ENCODE measurements at places on chromosomes 6 and 20.

DNA sequence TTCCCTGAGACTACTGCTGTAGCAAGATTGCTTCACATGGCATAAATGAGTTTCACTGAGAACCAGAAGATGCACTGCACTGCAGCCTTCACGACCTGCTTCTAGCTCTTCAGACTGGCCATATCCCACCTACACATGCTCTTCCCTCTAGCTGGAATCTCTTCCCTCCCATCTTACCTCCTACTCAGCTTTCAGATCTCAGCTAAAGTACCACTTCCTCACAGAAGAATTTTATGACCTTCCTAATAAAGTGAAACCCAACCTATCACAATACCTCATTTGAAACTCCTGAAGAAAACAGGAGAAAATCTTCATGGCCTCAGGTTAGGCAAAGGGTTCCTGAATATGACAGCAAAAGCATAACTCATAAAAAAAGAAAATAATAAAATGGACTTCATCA is 99.9 kb downstream of the DTNBP1 start:
- no peak for DNase-seq

- no peak for DNase-seq
Measured at GRCh38 chr6:167329014-167329413, 4.1 kb downstream of the TTLL2 start.

- no peak for DNase-seq
Measured at GRCh38 chr20:50048420-50049166, 64.4 kb downstream of the UBE2V1 start.

- no peak for DNase-seq
Measured at GRCh38 chr6:154916857-154917256, 78.3 kb upstream of the TIAM2 start.

DNA sequence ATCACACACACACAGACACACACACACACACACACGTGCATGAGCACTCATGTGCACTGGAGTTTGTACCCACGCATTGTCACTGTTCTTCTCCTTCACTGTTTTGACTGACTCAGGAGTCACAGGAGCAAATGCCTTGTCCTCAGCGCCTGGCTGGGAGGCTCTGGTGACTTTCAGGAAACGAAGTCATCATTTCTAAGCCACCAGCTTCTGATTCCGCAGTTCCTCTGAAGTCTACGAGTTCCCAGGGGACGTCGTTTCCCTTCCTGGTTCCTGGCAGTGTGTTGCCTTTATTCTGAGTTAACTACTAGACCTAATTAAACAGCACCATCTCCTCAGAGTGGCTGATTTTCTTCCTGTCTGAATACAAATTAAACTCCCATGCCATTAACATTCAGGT is 82.2 kb upstream of the PMEPA1 start:
- DNase-seq, result no peak

DNA sequence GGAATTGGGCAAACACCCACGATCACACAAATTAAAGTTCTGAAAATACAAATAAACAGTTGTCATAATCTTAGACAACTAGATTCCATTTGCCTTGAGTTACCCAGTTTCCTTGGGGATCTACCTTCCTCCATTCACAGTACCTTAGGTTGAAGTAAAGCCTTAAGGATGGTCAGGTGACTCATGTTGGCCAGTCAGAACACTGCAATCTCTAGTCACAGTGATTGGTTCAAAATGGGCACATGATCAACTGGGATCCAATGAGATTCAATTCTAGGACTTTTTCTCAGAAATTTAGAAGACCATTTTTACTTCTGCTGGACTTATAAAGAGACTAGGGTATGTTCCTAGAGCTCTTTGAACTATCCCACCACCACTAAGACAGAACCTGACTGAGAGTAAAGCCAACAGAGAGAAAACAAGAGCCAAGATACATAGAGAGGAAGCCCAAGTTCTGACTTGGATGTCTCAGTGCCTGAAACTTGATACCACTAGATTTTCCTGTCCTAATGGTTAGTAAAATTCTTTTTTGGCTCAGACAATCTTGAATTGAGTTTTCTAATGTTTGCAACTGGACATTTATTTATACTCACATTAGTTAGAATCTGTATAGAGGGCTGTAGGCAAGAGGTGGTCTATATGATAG is 8.6 kb upstream of the CLIC5 start:
- DNase-seq, result no peak

- DNase-seq, result no peak
Measured at GRCh38 chr6:100311707-100312251, 152.9 kb downstream of the SIM1 start.

GRCh38 chr20:51327251-51327841 is 215.2 kb downstream of the NFATC2 start:
- no peak for DNase-seq

DNA sequence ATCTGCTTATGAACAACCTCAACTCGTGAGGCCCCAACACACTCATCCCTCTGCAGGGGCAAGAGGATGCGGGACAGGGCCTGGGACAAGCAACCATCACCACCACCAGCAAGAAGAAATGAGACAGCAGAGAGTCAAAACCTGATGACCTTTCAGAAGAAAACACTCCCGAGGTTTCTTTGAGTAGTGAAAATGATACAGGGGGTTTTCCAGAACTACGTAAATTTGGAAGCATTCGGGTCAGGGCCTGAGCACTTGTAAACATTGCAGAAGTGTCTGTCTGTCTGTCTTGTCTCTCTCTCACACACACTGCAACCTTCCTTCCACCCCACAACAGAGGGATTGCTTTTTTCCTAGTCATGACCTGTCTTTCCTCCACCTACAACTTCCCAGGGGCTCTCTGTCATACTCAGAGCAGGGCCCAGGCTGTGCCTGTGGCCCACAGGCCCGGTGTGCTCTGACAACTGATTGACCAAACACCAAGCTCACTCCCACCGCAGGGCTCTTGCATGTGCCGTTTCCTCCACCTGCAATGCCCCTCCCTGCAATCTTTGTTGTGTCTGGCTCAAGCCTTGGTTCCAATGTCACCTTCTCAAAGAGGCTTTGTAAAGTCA is 90.9 kb downstream of the BMP7 start:
- DNase-seq, result no peak

GRCh38 chr6:111541026-111541681 is 58.1 kb upstream of the REV3L start:
- no peak for DNase-seq

DNA sequence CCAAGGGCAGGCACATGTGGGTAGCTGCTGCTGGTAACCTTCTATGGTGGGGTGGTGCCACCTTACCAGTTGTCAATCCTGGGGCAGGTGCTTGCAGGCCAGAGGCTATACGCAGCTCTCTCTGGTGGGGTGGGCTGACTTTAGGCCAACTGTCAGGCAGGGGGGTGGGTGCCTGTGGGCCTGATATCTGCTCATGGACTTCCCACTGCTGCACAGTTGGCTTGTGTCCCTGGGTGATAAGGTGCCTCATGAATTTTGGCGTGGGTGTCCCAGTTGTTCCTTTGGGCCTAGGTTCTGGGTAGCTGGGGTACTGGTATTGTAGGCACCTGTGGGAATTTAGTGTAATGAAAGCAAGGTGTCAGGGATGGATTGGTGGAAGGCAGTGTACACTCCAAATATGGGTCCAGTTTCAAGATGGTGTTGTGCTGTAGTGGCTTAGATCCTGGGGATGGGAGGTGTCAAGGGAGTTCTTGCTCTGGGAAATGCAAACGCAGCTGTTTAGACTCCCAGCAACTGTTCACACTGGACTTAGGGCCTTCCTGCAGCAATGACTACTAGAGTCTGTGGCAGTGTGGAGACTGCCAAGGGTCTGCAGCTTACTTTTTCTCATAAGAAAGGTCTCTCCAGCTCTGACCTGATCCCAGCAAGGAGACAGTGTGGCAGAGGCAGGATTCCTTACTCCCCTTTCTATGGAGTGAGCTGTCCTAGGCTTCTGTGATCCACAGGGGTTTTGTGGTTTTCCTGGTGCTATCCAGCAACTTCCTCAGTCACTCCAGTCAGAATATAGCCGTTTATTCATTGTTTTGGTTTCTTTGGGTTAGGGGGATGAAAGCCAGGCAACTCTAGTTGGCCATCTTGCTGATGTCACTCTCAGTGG is 128.2 kb downstream of the CRYBG1 start:
- DNase-seq, result no peak

DNA sequence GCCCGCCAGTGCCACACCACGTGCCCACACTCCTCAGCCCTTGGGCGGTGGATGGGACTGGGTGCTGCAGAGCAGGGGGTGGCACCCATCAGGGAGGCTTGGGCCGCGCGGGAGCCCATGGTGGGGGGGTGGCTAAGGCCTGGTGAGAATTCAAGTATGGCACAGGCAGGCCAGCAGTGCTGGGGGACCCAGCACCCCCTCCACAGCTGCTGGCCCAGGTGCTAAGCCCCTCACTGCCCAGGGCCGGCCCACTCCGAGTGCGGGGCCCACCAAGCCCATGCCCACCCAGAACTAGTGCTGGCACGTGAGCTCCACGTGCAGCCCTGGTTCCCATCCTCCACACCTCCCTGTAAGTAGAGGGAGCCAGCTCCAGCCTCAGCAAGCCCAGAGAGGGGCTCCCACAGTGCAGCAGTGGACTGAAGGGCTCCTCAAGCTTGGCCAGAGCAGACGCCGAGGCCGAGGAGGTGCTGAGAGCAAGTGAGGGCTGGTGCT is 1091.1 kb upstream of the GJE1 start:
- no peak for DNase-seq

GRCh38 chr6:43687437-43688347 is at the start of gene MRPS18A:
Gene MRPS18A (minus strand): TSS chr6:43687791. CDS start chr6:43687779, 12 bp downstream.
- peak; percentile 38 for DNase-seq

GRCh38 chr6:168683621-168684020 is 242.6 kb downstream of the SMOC2 start:
- no peak for DNase-seq

DNA sequence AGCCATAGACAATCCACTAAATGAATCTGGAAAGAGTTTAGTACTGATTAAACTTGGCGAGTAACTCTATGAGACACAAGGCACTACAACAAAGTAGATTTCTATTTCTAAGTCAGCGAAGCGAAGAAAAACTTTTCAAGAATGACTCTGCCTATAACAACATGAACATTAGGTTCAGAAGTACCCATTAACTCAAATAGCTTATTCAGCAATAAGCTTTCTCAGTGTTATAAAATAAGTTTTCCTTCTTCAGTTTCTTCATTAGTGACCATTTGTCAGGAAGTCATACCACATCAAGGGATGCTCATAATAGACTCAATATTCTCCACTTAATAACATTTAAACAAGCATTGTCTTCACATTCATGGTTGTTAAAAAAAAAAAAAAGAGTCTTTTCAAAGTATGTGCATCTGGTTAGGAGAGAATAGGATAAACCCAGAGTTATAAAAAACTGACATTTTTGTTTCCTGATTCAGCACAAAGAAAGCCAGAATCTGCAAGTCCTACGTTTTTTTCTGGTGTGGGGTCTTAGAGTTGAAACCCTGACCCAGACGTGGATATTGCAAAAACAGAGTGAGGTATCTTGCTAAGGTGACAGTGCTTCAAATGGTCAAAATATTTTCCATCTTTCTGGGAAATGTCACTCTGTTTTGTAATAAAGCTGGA is 148.2 kb upstream of the PREP start:
- DNase-seq, result no peak

DNA sequence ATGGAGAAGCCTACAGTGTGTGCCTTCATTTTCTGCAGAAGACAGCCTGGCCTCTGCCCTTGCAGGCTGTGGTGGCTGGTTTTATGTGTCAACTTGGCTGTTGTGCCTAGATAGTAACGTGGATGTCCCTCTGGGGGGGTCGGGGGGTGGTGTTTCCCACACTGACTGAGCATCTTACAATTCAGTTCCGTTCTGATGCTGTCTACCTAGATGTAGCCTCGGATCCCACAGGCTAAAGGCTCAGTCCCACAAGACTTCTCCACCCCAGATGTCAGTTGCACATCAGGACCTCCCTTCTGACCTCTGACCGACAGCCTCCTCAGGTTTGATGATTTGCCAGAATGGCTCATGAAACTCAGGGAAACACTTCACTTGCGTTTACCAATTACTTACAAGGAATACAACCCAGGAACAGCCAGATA is 4.4 kb downstream of the PYGB start:
- DNase-seq, result no peak

GRCh38 chr20:13333036-13333435 is 112.0 kb downstream of the ISM1 start:
- DNase-seq, result peak; percentile 44

DNA sequence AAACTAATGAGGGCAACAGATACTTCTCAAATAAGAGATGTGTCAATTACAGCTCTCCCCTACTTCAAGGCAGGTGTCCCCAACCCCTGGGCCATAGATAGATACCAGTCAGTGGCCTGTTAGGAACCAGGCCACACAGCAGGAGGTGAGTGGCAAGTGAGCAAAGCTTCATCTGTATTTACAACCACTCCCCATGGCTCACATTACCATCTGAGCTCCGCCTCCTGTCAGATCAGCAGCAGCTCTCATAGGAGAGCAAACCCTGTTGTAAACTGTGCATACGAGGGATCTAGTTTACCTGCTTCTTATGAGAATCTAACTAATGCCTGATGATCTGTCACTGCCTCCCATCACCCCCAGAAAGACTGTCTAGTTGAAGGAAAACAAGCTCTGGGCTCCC is 422.1 kb downstream of the GJA1 start:
- DNase-seq, result no peak

DNA sequence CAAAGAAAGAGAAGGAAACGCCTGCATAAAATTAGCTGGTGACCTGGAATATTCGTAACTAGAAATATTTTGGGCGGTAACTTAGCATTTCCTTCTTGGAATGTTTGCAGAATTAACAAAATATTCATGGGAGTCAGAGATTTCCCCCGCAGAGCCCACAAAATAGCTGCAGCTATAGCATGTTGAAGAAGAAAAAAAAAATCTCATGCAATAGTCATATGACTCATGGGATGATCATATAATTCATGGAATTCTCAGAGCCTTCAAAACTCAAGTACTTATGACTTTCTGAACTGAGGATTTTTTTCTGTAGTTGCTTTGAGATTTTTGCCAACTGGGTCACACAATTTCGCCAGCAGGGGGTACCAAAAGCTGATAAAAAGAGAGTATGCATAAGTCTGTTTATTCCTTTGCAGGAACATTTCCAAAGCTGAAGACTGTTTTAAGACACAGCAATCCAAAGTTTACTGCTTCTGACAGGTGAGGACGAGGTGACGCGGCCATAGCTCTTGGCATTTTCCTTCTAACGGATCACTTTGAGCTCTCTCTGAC is 586.0 kb upstream of the CHD6 start:
- no peak for DNase-seq

DNA sequence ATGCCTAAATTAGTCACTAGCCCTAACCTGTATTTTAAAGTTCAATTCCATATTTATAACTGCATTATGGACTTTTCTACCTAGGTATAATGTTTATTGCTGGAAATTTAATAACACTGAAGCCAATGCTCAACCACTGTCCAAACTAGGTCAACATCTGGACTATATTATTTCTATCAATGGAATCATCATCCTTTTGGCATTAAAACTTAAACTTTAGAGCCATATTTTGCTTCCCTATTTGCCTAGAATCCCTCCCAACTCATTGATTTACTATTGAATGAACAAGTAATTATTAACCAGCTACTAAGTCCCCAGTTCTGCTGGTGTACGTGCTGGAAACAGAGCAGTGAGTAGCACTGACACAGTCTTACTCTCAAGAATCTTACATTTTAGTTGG is 291.7 kb upstream of the SPTLC3 start:
- DNase-seq, result no peak

GRCh38 chr6:64217721-64218620 is 582.4 kb downstream of the PHF3 start:
- DNase-seq, result peak; percentile 21

Measured in kidney epithelial cell (primary cell).